Liver (tissue), 10 donors: ENCODE measurements at places on chromosomes 6 and 20.

DNA sequence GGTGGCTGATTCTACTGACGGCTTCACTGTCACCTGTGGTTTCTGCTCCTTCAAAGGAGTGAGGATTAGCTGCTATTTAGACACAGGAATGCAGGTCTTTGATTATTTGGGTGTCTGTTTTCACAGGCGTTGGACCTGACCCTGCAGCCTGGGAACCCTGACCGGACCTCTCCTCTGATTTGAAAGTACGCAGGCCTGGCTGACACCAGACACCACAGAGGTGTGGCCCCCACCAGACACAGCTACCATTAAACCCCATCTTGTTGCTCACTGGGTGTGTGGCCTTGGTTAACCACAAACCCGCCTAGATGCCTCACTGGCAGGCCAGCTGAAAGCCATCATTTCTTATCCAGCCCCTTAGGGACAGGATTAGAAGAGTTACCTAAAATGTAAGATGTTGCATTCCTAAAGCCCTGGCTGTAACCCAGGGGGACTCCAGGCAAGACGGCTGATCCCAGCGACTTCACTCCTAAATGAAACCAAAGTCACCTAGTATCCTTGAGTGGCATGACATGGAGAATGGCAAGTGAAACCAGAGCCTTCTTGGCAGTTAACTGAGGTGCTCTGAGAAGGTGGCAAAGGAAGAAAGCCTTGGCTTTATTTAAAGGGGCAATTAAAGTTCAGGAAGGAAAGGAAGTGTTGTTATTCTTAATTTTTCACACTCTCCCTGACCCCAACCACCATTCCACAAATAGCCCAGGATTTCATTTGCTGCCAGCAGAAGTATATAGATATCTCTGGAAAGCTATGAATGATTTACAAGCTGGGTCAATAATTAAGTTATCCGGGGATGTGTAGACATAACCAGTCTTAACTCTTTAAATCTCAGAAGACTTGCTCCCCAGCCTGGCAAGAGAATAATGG is 169.9 kb downstream of the QRSL1 start:
- peaks cover 3% of the 10 kb centered on the region for H3K4me1 ChIP-seq
- no peaks in the 10 kb centered on the region for H3K36me3 ChIP-seq
- DNase-seq = no peak
- no peaks in the 10 kb centered on the region for H3K27me3 ChIP-seq
- H3K27ac ChIP-seq = peak overlapping the region; percentile 95

GRCh38 chr20:48928832-48929725 is 7.6 kb downstream of the ARFGEF2 start:
- H3K36me3 ChIP-seq = no peaks in the 10 kb centered on the region
- H3K4me3 ChIP-seq = no peak overlapping the region

- H3K4me3 ChIP-seq = no peak overlapping the region
- H3K27me3 ChIP-seq = no peaks in the 10 kb centered on the region
Measured at GRCh38 chr6:89434954-89435353, 2.0 kb downstream of the ANKRD6 start.

- DNase-seq = no peak
- H3K4me3 ChIP-seq = no peak overlapping the region
- no peaks in the 10 kb centered on the region for H3K27me3 ChIP-seq
- H3K27ac ChIP-seq = no peak overlapping the region
- H3K36me3 ChIP-seq = no peaks in the 10 kb centered on the region
Measured at GRCh38 chr6:163457637-163458561, 43.4 kb downstream of the QKI start.

DNA sequence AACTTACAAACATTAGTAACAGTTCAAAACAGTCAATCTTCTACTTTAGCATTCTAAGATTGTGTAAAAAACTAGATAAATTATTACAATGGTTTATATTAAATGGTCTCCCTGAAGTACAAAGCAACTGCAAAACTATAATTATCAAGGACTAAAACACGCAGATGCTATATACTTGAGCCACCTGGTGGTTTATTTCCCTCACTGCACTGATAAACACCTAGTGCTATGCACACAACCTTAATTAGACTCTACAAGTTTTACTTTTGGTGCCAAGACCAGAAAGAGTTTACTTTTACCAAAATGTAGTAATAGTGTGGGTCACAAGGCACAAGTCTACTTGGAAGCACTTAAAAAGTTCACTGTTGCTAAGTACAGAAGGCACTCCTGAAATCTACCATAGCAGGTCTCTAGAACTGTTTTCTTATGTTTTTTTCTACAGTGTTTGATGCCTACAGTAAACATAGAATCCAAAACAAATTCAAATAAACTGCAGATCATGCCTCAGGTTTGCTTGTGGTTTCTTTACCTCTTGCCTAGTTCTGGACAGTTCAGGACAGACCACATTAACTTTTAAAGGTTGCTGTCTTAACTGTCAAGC is 49.2 kb downstream of the GMDS start:
- H3K4me1 ChIP-seq = no peaks in the 10 kb centered on the region
- H3K27ac ChIP-seq = no peak overlapping the region
- H3K4me3 ChIP-seq = no peak overlapping the region
- H3K36me3 ChIP-seq = no peaks in the 10 kb centered on the region
- DNase-seq = no peak

GRCh38 chr6:19210849-19211590 is 626.1 kb upstream of the ID4 start:
- H3K36me3 ChIP-seq = no peaks in the 10 kb centered on the region
- no peak overlapping the region for H3K4me3 ChIP-seq
- H3K27ac ChIP-seq = no peak overlapping the region
- H3K4me1 ChIP-seq = no peaks in the 10 kb centered on the region
- peak; percentile 41 for DNase-seq

GRCh38 chr6:53431704-53432103 is 83.0 kb upstream of the ELOVL5 start:
- peak overlapping the region; percentile 85 for H3K27ac ChIP-seq
- no peaks in the 10 kb centered on the region for H3K36me3 ChIP-seq
- H3K27me3 ChIP-seq = no peaks in the 10 kb centered on the region
- no peak overlapping the region for H3K4me3 ChIP-seq
- no peak for DNase-seq
- H3K4me1 ChIP-seq = peaks cover 20% of the 10 kb centered on the region

DNA sequence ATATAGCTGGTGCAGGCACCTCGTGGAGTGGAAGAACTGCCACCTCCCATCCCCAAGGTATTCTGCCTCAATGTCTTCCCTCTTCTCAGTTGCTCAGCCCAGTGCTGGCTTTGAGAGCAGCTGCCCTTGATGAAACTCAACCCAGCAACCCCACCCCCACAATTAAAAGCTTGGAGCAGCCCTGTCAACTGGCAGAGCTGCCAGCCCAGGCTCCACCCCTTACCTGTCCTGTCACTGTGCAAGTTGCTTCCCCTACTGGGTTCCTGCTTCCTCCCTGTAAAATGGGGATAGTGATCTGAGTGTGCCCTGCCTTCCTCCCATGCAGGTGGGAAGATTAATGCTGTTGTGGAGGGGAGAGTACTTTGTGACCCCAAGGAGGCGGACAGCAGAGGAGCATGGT is 4.5 kb downstream of the TMEM63B start:
- H3K27me3 ChIP-seq = no peaks in the 10 kb centered on the region
- no peak overlapping the region for H3K27ac ChIP-seq
- no peak for DNase-seq
- peaks cover 8% of the 10 kb centered on the region for H3K4me1 ChIP-seq
- peaks cover 14% of the 10 kb centered on the region for H3K36me3 ChIP-seq

GRCh38 chr6:140130074-140130473 is 755.6 kb upstream of the CITED2 start:
- H3K36me3 ChIP-seq = no peaks in the 10 kb centered on the region
- H3K4me1 ChIP-seq = no peaks in the 10 kb centered on the region
- H3K27me3 ChIP-seq = no peaks in the 10 kb centered on the region
- H3K27ac ChIP-seq = no peak overlapping the region
- H3K4me3 ChIP-seq = no peak overlapping the region

DNA sequence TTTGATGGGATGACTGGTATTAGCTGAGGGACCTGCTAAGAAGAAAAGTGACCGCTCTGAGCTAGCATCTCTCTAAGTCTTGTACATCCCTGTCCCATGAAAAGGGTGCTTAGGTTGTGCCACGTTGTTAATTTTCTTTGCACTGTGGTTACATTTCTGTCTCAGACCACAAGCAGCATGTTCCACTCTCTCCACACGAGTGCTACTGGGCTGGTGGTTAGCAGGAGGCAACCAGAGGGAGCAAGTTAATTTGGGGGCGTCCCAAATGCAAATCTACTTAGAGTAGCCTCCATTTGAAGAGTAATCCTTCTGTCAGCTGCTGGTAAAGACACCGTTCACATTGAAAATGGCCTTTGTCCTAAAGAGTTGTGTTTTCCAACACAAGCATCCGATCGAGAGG is 3.4 kb upstream of the SCML4 start:
- no peaks in the 10 kb centered on the region for H3K27me3 ChIP-seq
- no peaks in the 10 kb centered on the region for H3K36me3 ChIP-seq
- DNase-seq = no peak
- no peak overlapping the region for H3K27ac ChIP-seq
- H3K4me1 ChIP-seq = no peaks in the 10 kb centered on the region

GRCh38 chr6:38566295-38567030 is 73.3 kb downstream of the BTBD9 start:
- no peaks in the 10 kb centered on the region for H3K4me1 ChIP-seq
- no peak overlapping the region for H3K4me3 ChIP-seq
- H3K36me3 ChIP-seq = no peaks in the 10 kb centered on the region
- no peak for DNase-seq
- no peak overlapping the region for H3K27ac ChIP-seq

- no peak overlapping the region for H3K4me3 ChIP-seq
- H3K27me3 ChIP-seq = no peaks in the 10 kb centered on the region
- peaks cover 14% of the 10 kb centered on the region for H3K4me1 ChIP-seq
Measured at GRCh38 chr6:131819572-131820124, 11.8 kb downstream of the ENPP1 start.

DNA sequence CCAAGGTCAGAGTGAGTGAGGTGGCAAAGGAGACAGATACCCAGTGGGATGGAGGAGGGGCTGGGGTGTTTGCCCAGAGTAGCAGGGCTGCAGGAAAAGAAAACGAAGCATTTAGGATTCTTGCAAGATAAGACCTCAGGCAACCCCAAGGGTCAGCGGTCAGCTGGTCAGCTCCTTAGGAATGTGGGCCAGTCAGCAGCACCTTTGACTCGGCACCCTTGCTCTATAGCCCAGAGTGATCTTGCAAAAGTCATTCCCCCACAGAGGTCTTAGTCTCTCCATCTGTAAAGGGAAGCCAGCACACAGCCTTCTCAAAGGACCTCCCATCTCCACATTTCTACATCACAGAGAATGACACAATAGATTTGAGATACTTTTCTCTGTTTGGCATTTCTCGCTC is 56.7 kb downstream of the VEGFA start:
- DNase-seq = no peak
- no peak overlapping the region for H3K27ac ChIP-seq
- H3K27me3 ChIP-seq = no peaks in the 10 kb centered on the region
- H3K4me3 ChIP-seq = no peak overlapping the region
- peaks cover 40% of the 10 kb centered on the region for H3K4me1 ChIP-seq

- peak overlapping the region; percentile 83 for H3K4me3 ChIP-seq
- no peak for DNase-seq
- H3K27ac ChIP-seq = peak overlapping the region; percentile 92
Measured at GRCh38 chr20:59004493-59004762, 2.6 kb downstream of the CTSZ start.

- no peak overlapping the region for H3K4me3 ChIP-seq
- DNase-seq = no peak
- no peaks in the 10 kb centered on the region for H3K4me1 ChIP-seq
- no peaks in the 10 kb centered on the region for H3K36me3 ChIP-seq
Measured at GRCh38 chr6:122048570-122048969, 350.9 kb upstream of the HSF2 start.

DNA sequence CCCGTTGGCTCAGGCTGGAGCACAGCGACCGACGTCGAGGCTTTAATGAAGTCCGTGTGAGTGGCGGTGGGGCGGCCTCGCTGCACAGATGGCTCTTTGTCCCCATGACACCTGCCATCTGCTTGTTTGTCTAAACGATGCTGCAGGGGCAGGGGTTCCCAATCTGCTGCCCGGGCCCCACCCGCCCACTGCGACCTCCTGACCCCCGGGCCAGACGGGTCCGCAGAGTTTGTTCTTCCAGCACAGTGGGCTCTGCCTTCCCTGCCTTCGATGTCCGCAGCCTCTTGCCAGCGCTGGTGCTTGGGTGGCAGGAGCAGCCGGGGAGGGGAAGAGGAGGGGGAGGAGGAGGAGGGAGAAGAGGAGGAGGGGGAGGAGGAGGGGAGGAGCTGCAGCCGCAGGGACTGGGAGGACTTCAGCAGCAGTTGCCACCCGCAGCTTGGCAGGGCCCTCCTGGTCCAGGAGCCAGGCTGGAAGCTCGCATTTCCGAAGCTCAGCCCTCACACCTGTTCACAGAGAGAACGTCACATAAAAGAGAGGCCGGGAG is 210.0 kb downstream of the DLL1 start:
- H3K36me3 ChIP-seq = no peaks in the 10 kb centered on the region
- H3K27ac ChIP-seq = no peak overlapping the region
- H3K4me3 ChIP-seq = no peak overlapping the region
- no peak for DNase-seq

GRCh38 chr6:148557796-148558321 is 189.0 kb upstream of the UST start:
- DNase-seq = no peak
- H3K27me3 ChIP-seq = no peaks in the 10 kb centered on the region
- H3K27ac ChIP-seq = no peak overlapping the region
- no peaks in the 10 kb centered on the region for H3K36me3 ChIP-seq
- H3K4me3 ChIP-seq = no peak overlapping the region

DNA sequence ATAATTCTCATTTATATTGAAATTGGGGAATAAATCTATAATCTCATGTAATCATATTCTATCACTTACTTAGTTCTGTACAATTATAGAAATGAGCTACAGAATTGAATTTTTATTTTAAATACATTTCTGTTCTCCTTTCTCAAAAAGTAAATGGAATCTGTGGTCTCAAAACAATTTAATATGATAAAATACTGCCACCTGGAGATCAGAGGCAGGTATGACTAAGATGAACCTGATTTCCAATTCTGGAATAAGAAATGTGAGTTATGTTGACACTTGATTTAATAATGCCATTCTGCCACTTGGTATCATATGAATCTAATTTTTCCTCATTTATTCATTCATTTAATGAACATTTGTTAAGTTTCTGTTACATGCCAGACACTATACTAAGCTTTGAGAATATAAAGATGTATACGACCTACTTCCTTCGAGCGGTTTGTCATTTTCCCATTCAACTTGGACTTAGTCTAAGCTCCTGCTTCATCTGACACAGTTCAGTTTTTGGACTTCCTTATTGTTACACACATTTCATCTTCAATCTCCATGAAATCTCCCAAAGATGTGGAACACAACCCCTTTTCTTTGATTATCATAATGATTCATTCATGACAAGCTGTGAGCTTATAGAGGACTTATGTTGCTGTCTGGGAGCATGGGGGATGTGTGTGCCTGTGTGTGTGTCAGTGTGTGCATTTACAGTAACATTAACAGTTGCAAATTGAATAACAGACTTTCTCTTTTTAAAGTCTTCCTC is 7.5 kb upstream of the CCDC28A start:
- H3K27ac ChIP-seq = no peak overlapping the region
- no peaks in the 10 kb centered on the region for H3K4me1 ChIP-seq
- no peaks in the 10 kb centered on the region for H3K27me3 ChIP-seq
- H3K4me3 ChIP-seq = no peak overlapping the region
- H3K36me3 ChIP-seq = no peaks in the 10 kb centered on the region
- no peak for DNase-seq

- no peak overlapping the region for H3K4me3 ChIP-seq
- no peaks in the 10 kb centered on the region for H3K27me3 ChIP-seq
- no peak overlapping the region for H3K27ac ChIP-seq
- peaks cover 16% of the 10 kb centered on the region for H3K4me1 ChIP-seq
Measured at GRCh38 chr20:50412069-50412468, 98.1 kb upstream of the PTPN1 start.
